ENCODE measurements at places on chromosomes 1 and 21.
A peak's percentile ranks its signal among the peaks of the same experiment; 100 is the strongest.

DNA sequence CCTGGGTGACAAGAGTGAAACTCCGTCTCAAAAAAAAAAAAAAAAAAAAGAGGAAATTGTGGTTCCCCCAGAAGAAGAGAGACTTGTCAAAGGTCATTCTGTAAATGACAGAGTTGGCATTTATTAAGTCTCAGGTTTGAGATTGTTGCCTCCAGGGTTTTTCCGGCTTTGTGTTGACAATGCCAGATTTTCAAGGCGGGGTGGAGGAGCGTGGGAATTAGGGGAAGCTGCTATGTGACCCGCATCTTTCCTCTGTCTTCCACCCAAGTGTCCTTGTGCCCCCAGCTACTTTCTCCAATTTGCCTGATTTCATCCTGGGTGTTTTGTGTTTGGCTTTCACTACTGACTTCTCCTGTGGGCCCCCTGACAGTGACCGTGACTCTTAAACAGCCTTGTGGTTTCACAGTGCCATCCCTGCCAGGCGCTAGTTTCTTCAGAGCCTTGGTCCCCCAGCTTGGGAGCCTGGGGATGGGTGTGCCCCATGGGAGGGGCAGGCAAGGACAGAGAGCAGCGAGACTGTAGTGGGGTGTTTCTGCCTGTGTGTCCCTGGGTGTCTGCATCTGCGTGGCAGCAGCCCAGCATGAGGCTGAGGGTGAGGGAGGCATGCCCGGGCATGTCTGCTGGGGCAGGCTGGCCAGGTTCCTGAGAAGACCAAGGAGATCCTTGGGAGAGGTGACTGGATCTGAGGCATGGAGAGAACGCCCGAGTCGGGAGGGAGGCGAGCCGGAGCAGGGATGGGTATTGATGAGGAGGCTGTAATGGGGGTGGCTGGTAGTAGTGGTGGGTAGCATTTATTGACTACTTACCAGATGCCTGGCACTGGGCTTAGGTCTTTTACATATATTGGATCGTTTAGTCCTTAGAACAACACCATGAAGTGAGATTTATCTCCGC, 46.3 kb downstream of the IER5 start:
- DNase-seq, result peak; percentile 26

GRCh38 chr1:180407051-180407450, 95.3 kb downstream of the ACBD6 start:
- no peak for DNase-seq

DNA sequence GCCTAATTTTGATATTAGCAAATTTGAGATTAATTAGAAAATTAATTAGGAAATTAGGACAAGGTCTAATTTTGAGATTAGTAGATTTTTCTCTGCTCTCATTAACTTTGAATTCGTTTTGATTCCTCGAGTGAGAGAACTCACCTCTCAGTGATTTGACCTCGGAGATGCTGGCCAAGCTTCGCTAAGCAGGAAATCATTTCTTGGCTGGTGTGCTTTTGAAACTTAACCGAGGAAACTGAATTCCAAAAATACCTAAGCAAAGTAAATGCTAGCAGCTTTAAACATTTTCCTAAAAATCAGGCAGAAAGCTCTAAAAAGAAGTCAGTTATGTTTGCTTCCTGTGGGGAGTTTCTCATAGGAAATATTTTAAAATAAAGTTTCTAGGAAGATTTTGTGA, 34.9 kb downstream of the CDC14A start:
- no peak for DNase-seq

DNA sequence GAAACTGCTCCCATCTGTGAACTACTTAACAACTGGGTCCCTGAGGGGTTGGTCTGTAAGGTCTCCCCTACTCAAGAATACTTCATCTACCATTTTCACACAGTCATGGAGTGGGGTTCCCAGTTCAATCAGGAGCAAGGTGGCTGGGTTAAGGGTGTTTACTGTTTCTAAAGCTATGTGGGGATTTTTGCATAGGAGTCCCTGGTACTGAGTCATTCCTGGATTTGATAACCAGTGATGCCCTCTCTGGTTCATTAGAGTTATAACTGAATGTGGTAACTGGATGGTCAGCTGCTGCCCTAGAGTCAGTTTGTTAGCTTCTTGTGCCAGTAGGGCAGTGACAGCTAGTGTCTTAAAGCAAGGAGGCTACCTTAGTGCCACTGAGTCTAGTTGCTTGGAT, 29.4 kb upstream of the KCNJ15 start:
- DNase-seq, result no peak

DNA sequence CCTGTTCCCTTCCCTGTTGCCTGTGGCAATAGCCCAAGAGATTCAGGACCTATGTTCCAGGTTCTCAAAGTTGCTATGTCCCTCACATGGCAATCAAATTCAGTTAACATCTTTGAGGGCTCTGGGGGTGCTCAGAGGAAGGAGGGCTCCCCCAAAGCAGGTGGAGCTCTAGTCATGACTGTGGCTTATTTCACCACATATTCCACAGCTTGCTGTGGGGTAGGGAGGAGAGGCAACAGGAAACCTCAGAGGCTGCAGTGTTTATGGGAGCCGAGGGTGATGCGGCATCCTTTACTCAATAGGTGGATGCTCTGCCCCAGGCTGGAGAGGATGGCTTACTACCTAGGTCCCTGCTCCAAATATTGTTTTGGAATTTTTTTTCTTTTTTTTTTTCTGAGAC, 1.2 kb upstream of the MKNK1 start:
- peak; percentile 38 for DNase-seq

DNA sequence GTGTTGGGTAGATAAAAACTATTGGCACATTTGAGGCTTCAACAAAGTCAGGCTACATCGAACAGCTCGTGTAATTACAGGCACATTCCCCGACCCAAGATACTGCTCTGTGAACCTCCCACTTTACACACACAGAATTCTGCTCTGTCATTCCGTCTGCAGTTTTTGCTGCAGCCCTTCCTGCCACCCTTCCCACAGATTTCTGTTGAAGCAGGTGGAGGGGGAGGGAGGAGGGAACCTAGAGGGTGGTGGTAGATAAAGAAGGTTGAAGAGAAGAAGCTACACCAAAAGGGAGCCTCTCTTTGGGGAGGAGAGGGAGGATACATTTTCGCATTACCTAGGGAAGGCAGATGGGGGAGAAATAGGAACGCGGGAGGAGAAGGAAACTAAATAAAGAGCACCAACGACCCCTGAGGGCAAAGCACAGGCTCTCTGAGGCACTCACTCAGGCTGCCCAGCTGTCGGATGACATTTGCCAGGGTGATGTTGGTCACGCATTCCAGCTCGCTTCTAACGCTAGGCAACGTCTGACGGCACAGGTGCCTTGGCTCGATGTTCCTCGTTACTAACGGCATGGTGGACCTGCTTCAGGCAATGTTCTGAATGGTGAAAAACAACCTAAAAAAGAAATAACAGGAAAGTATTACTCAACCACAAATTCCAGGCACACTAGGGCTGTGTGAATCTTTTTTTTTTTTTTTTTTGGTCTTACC, 36.0 kb downstream of the GPR3 start:
- DNase-seq, result no peak

GRCh38 chr1:231241750-231242149, 738 bp downstream of the GNPAT start:
- DNase-seq, result no peak

GRCh38 chr1:65362545-65362944, 53.2 kb downstream of the DNAJC6 start:
- no peak for DNase-seq

GRCh38 chr1:84289169-84289785, 12.2 kb upstream of the SAMD13 start:
- no peak for DNase-seq

GRCh38 chr1:41513383-41513735, 28.9 kb upstream of the EDN2 start:
- DNase-seq, result no peak

- DNase-seq, result peak; percentile 48
Measured at GRCh38 chr1:160575112-160575664, 4.1 kb downstream of the CD84 start.

GRCh38 chr1:22754824-22755223, 44.2 kb downstream of the EPHB2 start:
- DNase-seq, result no peak

DNA sequence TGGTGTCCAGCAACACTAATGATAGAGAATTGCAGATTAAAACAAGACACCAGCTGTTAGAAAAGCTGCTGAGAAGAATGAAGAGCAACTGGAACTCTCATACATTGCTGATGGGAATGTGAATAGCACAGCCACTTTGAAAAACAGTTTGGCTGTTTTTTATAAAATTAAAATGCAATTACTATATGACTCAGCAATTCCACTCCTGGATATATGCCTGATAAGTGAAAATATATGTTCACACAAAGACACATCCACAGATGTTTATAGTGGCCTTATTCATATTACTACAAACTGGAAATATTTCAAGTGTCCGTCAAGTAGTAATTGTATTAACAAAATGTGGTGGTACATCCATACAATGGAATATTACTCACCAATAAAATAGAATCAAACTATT, 99.7 kb upstream of the HAO2 start:
- no peak for DNase-seq

- DNase-seq, result no peak
Measured at GRCh38 chr1:219517031-219517430, 95.9 kb downstream of the ZC3H11B start.

DNA sequence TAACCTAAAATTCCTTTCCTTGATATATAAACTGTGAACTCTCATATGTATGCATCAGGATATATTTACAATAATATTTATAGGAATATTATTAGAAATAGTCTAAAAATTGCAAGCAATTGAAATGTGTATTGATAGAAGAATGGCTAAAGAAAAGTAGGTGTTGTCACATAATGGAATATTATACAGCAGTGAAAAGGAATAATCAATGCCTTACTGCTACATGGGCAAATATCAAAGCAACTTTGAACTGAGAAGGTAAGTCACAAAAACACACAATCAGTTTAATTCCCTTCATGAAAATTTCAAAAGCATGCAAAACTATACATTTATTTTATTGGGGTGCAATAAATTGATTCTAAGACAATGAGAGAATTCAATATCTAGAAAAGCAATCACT, 35.7 kb upstream of the CDC14A start:
- DNase-seq, result no peak

DNA sequence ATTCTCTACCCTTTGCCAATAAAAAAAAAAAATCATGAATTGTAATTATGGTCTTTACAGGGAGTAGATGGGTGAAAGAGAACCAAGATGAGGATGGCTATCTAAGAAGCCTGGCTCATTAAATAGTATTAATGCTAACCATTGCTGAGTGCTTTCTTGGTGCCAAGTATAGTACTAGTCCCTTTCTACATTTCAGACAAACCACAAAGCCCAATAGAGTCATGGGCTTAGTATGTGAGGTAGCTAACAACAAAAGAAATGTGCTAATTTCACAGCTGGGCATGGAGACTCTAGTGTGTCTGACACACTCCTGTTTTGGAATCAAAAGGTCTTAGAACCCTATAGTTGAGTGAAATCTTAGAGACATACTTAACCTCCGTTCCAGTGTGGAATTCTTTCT, 84.5 kb upstream of the ESRRG start:
- no peak for DNase-seq

GRCh38 chr1:221437926-221438325, 304.0 kb downstream of the DUSP10 start:
- DNase-seq, result no peak

DNA sequence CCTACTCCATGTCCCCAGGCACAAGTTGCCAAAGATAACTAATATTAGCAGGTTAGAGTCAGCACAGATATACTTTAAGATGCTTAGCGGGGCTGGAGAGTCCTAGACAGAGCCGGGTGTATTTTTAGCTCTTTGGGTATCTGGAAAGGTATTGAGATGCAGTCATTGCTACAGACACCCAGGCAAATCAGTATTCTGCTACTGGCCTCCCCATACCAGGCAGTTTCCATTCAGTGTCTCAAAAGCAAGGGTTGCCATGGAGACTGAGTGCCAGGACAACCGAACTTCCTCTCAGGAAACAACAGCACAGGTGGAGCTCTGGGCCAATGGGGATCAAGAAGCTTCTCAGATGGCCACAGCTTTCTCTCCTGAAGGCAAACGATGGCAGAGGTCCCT, 45.3 kb downstream of the KCNC4 start:
- peak; percentile 9 for DNase-seq

DNA sequence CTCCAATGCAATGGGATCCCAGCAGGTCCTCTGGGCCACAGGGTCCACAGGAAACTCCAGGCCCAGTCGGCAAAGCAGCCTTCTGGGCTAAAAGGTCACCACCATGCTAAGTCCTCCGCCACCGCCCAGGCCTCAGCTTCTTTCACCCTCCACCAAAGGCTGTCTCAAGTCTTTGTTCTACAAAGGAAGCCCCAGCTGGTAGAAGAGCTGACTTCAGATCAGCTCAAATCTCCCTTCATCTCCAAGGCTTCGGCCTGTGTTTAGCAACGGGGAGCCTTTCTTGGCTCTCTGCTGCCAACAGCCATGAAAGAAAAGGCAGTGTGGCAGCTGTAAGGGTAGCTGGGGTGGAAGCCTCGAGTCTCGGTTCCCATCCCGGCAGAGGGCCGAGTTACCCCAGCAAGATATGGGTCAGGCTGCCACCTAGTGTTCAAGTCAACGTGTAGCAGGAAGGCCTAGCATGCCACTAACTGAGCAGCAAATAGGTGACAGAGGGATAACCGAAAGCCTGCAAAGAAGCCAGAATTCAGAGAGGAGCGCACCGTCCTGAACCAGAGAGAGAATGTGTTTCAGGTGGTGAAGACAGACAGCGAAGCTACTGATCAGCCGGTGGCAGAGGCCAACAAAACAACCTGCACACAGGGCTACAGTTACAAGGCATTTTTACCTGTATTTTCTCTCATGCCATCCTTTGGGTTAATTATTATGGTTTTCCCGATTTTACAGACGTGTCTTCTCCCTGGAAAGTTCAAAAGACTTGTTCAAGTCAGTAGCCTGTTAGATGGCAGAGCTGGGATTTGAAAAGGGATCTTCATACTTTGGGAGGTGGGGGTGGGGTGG, 26.8 kb upstream of the CRNN start:
- DNase-seq, result peak; percentile 80

- no peak for DNase-seq
Measured at GRCh38 chr1:86472152-86472551, 3.4 kb downstream of the CLCA1 start.

DNA sequence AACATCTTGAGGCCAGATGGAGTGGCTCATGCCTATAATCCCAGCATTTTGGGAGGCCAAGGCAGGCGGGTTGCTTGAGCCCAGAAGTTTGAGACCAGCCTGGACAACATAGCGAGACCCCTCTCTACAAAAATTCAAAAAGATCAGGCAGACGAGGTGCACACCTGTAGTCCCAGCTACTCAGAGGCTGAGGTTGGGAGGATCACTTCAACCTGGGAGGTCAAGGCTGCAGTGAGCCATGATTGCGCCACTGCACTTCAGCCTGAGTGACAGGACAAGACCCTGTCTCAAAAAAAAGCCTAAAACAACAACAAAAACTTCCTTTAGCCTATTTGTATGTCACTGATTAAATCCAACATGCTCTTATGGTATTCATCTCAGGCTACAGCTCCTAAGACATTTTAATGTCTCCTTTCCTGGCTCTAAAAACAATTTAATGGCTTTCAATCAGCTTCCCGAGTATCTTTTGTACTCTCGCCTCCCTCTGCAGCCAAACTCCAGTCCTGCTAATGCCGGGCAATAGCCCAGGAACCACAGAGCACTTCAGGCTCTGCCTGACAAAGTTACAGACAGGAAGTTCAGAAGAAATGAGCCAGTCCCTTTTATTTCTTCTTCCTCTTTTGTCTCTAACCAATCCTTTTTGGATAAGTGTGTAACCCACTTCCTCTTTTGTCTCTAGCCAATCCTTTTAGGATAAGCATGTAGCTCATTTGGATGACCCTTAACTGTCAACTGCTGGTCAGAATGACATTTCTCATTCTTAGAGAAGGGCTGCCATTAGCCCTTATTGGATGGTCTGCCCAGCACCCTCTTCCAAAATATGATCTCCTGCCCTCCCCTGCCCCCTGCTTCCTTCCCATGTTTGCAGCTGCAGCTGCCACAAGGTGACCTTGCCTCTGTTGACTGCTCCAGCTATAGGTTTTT, 6.6 kb upstream of the DOP1B start:
- peak; percentile 23 for DNase-seq
